Fibroblast of villous mesenchyme (primary cell): ENCODE measurements at places on chromosomes 2 and 18. TPM values are rescaled to one million over a fixed set of nuclear protein-coding genes. Genes with fewer than 3 reads are reported as not detected.

Gene RAPH1
- total RNA-seq = 13.2 and 19.4 TPM in 2 replicates

Gene FNDC4
- total RNA-seq = 8.6 and 11.6 TPM in 2 replicates

Gene GPAT2
- 1.9 and 3.5 TPM in 2 replicates for total RNA-seq

Gene ARHGAP25
- total RNA-seq = 3.0 and 3.5 TPM in 2 replicates

Gene HOXD9
- 10.6 and 11.2 TPM in 2 replicates for total RNA-seq

Gene TAF1B
- total RNA-seq = 29.8 and 39.3 TPM in 2 replicates

- DNase-seq = peak; percentile 28
Observed at GRCh38 chr18:9048808-9049494, 53.5 kb upstream of the NDUFV2 start.

DNA sequence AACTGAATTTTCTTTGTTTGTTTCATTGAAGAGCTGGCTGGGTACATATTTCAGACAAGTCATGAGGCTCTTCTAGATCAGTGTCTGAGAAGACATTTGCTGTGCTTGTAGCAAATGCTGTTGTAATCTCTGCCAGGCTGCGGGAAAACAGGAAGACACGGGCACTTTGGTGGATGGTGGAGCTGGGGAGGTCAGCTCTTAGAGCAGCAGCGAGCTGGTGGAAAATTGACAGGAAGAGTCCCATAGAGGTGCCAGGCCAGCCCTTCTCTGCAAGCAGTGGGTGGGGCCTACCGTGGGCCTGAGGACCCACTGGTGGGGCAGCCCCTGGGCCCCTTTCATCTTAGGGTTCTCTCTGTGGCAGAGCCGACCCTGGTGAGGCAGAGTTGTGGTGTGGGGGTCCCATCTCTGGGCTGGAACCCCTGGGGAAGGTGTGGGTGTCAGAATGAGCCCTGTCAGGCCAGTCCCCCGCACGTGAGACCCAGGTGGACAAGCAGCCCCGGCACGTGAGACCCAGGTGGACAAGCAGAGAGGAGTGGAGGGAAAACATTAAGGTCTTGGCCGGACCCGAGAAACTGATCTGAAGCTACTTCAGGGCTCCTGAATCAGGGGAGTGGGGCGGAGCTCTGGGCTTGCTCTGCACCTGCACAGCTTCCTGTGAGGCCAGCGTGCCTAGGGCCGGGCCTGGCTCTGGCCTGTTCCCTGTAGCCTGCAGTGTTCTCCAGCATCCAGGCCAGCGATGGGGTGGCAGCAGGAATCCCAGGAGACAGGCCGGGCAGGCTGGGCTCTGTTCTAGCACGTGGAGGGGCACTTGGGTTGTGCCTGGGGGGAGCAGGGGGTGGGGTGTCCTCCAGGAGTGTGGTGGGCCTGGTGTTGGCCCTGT, 273.5 kb upstream of the HDAC4 start:
- DNase-seq = no peak

- no peak for DNase-seq
Observed at GRCh38 chr2:239668042-239668441, 267.2 kb upstream of the HDAC4 start.

DNA sequence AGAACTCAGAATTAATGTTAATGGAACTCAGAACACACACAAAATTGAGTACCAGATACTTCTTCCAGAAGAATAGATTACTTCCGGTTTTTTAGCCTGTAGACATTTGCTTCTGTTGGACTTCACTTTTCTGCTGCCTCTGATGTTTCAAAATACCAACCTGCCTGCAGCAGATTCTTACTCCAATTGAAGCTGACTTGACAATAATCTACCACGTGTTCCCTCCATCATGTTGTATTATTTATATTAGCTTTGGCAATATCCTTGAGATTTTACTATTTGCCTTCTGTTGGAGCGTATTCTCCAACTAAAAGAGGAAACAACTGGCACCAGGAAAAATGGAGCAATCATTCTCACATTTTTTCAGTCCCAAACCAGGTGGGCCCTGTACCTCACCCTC, 3.1 kb upstream of the GORASP2 start:
- DNase-seq = no peak

DNA sequence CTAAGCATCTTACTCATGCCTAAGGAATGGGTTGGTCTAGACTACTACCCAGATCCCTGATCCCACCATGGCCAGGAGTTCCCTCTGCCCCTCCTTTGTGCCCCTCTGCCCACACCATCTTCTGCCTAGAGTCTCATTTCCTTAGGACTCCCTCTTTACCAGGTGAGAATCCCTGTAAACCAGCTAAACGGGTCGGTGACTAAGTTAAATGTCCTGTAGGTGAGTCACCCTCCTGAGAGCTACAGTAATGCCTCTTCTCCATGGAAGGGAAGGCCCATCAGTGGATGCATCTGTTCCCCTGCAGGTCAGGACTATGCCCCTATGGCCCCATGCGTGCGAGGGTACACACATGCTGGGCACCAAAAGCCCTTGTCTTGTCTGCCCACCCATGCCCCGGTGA, 25.4 kb downstream of the PTGR3 start:
- DNase-seq = no peak

GRCh38 chr18:23718731-23719130, 29.5 kb downstream of the LAMA3 start:
- DNase-seq = no peak

GRCh38 chr18:37390687-37391086, 174.9 kb downstream of the CELF4 start:
- DNase-seq = no peak

DNA sequence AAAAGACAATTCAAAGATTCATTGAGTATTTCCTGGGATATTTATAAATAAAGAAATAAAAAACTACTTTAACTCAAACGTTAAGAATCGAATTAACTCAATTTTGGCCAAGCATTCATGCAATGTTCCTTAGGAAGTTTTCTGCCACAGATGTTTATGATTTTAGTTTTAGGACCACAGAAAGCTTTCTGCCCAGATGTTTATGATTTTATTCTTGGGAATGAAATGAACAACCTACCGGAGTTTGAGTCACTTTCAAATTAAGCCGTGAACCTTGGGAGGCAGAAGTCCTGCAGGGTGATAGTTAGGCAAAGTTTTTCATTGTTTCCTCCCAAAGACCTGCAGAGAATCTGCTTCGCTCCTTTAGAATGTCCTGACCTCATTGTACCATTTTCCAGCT, 34.7 kb upstream of the MBP start:
- no peak for DNase-seq

GRCh38 chr2:7437716-7438632, 520.8 kb downstream of the RNF144A start:
- DNase-seq = no peak

GRCh38 chr2:106886916-106887758, 1.2 kb upstream of the ST6GAL2 start:
- peak; percentile 13 for DNase-seq

DNA sequence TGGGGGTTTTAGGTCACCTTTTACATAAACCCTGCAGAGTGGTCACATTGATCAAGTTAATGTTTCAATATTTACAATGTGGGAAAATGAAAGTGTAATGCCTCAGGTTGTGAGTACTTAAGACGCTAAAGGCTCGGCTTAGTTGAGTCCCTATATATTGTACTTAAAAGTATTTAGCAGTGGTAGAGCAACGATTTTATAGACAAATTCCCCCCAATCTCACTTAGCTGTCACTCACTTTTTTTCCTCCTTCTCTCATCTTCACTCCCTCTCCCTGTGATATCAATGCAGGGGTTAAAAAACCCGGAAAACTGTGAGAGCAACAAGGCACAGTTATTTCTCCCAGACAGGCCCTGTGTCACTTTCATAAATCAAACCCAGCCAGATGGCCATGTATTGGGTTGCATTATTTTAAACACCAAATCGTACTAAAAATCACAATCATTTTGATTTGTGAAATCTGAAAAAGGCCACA, 5.4 kb downstream of the POU3F3 start:
- DNase-seq = no peak

DNA sequence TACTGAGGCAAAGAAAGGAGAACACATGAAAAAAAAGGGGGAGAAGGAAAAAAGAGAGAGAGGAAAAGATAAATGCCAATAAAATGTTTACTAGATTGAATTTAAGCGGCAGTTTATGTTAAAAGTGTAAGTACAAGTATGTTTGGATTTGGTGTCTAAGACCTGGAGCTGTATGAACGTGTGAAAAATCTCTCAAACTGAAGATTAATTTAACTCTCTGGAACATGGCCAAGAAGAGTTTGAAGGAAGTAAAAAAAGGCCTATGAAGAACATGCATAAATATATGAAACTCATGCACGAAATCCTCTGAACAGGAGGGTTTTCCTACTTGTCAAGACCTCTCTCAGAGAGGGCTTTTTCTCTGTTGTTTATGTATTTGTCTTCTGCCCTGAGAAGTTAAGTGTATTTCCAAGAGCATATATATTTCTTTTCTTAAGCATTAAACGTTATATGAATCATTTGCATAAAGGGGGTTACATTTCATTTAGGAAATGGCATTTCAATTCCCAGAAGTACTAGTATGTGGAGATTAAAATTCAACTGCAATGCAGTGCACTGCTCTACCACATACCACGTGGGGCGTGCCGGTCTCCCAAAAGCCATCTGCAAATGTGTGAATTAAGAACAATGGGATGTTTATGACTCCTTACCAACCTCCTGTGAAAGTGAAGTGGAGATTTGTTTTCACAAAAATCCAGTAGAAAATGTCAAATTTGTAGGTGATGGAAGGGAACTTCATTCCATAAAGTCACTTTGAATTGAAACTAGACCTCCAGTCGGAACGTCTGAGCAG, 281.1 kb upstream of the TRIB2 start:
- no peak for DNase-seq

DNA sequence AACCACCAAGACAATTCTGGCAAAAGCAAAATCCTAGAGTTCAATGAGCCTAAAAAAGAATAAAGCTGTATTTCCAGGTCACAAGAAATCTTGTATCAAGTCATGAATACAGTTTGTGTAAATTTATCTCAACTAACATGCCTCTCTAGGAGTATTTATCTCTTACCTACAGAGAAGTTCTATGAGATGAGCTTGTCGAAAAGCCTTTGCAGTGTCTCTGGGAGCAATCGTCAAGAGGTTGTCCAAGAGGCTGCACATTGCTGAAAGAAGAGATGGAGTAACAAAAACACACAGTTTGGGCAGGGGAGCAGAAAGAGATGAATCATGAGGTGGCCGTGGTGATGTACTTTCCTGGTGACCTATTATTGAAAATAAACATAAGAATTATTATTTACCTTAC, 112.0 kb upstream of the CD226 start:
- no peak for DNase-seq

GRCh38 chr2:24117902-24118301, 5.2 kb downstream of the PFN4 start:
- DNase-seq = no peak

DNA sequence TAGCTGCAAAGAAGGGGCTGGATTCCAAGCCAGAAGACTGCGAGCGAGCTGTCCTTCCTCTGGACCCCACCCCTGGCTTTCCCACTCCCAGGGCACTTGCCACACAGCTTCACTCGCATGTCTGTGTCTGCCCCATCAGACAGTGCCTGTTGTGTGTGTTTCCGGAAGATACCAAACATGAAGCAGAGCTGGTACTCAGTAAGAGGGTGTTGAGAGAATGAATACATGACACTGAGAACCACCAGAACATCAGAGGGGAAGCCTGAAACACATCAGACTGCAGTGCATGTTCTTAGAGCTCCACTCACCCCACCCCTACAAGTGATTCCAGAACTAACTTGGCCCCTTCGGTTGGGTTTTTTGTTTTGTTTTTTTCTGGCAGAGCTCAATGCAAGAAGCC, 181.5 kb downstream of the TTC32 start:
- no peak for DNase-seq
